ENCODE measurements at places on chromosomes 16 and 17.

- no peak for DNase-seq
Measured at GRCh38 chr17:66379544-66379943, 77.1 kb downstream of the PRKCA start.

GRCh38 chr17:28963055-28963611, 11.8 kb upstream of the PHF12 start:
- no peak for DNase-seq

DNA sequence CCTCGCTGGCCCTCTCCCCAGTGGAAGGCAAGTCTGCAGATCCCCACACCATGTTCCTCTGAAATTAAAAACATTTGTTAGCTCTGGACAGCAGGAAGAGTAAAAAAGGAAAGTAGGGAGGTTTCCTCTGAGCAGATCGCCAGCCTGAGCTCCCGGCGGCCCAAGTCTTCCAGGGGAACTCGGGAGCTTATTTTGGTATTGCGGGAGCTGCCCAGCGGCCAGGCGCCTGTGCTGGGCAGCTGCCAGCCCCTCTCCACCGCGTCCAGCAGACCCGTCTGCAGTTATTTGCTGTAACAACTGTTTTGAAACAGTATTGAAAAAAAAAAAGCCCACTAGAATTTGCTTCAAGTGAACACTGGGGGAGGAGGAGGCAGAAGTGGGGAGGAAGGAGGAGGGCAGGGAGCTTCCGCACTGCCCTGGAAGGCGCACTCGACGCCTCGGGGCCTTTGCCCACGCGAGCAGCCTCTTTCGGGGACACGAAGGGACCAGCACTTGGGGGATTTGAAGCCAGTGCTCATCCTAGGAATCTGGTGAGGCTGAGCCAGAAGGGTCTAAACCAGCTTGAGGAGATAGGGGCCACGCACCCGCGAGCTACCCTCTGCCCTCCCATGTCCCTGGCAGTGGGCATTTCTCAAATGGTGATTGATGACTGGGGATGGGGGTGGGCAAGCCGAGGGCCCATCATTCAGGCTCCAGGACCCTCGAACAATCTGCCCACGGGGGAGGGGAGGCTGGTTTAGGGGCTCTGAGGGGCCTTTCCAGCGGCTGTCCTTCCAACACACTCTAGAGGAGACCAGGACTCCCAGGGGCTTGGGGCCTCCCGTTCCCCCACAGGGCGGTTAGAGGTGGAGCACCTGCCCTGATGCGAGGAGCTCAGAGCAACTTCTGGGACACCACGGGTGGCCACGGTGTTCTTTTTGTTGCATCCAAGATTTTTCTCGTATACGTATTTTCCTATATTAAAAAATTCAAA, 3.0 kb upstream of the BAHCC1 start:
- no peak for DNase-seq

DNA sequence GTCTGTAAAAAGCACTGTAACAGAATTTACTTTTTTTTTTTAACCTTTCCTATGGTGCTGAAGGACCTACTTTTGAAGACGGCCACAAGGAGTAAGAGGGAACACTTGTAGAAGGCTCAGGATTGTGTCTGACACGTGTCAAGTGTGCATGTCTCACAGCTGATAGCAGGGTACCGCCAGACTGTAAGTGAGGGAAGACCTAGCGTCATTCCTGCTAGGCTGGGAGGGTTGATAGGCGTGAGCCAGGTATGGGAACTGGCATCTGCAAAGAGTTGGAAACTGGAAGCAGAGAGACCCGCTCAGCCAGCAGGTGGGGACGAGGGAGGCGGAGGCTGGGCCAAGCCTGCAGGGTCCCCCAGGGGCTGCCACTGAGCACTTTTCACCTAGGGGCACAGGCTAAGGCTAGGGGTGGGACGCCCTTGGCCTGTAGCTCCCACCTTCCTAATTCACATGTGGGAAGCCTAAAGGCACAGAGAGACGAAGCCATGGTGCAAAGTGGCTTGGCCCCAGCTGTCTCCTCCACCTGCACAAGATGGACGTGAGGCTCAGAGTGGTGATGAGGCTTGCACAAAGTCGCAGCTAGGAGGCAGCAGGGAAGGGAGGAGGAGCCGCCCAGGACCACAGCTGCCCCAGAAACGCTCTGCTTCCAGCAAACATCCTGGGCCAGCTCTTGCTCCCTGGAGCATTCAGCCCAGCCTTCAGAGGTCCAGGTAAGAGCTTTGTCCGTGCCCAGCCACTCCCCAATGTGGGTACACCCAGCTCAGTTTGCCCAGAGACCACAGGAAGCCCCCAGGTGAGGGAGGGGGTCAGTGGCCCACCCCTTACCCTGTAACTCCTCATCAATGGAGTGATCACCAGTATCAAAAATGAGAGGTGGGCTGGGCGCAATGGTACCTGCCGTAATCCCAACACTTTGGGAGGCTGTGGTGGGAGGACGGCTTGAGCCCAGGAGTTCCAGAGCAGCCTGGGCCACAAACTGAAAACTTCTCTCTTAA, 18.9 kb downstream of the VASN start:
- DNase-seq = no peak

DNA sequence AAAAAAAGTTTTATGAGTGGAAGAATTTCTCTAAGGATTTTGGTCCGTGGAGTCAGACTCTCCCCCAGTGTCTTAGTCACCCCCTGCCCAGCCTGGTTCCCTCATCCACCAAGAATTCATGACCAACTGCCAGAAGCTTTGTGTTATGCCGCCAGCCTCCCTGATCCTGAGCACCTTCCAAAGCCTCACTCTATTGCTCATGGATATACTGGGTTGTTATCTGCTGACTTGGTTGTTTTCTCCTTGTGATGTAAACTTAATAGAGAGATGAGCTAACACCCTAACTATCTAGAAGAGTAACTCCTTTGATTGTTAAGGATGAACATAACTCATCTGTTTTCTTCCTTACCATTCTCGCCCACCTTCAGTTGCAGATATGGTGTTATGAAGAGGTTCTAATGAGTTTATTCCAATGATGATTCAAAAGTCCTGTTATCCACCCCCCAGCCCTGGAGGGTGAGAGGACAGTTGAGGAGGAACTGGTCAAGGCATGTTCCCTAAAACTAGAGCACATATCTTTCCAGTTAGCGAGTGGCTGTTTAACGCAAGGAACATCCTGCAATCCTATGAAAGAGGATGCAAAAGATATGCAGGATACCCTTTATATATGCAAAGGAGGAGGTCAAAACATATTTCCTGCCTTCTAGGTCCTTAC, 1.5 kb upstream of the PSMD3 start:
- peak; percentile 87 for DNase-seq

DNA sequence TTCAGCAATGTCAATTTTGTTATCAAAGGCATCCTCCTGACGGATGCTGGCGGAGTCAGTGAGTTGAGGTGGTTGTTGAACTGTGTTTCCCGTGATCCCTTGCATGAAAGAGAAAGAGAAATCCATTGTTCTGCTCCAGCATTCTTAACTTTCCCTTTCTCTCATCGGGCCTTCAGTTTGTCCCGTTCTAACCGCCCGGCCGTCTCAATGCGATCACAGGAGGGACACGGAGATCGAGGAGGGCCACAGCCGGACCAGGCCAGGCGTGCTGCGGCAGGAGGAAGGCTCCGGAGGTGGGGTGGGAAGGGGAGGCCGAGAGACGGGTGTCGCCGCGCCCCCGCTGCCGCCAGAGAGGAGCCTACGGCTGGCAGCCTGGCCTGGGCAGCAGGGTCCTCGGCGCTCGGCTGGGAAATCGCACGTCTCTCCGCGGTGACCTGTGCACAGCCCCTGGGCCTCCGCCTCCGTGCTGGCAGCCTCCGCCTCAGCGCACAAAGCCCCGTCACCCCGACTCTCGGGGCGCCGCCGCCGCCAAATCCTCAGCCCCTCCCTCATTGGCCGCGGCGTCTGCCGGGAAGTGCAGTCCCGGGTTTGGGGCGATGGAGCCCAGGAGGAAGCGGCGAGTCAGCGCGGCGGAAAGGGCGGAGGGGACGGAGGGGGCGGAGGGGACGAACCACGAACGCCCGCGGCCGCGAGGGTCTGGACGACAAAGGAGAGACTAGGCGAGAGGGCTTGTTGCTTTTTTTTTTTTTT, 38.1 kb downstream of the SOST start:
- no peak for DNase-seq

- no peak for DNase-seq
Measured at GRCh38 chr17:38980490-38981217, 13.5 kb upstream of the FBXO47 start.

DNA sequence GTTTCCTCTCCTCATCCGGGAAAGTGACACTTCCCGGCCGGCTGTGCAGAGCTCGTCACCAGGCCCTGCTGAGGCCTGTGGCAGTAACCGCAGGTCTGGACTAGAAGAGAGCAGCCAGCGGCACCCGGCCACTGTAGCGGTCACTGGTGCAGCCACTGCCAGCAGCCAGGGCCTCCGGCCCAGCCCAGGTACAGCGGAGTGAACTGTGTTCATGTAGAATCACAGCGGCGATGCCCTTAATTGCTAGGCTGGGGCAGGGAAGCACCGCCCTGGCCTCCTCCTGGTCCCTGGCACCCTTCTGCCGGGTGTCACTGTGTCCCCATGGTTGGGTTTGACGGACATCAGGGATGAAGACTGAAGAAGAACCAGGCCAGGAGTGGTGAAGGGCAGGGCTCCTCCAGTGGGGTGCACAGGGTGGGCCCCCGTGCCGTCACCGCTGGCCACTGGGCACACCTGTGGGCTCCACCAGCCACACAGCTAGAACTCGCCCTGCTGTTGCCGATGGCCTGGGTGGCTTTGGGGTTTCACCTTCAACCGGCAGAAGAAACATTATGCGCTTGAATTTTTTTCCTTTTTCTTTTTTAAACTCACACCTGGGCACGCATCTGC, 165.2 kb upstream of the CHMP6 start:
- DNase-seq = no peak

GRCh38 chr16:75458029-75458428, 6.5 kb downstream of the TMEM170A start:
- DNase-seq = no peak

GRCh38 chr17:58630883-58631522, 60.8 kb downstream of the TEX14 start:
- no peak for DNase-seq

DNA sequence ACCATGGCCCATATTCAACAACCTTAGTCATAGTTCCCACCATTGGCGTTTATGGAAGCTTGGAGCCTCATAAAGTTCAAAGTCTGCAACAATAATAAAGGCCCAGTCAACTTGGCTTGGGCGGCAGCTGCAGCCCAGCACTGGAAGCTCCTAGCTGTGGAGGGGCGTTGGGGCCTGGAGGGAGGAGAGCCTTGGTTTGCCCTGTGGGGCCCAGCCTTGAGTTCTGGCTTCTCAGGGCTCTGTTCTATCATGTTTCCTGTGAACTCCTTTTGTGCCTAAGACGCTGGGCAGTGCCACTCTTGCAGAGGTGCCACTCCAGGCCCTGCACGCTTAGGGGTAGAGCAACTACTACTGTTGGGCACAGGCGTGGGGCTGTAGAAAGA, 927 bp upstream of the ENGASE start:
- DNase-seq = no peak

DNA sequence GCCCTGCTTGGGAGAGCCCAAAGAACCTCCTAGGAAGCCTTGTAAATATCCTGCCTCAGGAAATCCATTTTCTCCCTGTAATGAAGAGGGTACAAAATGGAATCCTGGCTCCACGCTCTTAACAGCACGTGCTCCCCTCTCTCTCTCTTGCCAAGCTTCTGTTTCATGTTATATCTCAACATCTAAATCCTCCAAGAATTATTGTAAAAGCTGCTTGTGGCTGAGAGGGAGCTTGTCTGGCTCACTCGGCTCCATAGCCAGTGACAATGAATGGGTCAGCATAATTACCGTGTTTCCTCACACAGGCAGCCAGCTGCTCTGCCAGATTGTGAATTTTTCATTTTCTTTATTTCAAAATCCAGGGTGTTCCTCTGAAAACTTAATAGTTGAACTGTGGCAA, 317.8 kb downstream of the RBFOX1 start:
- no peak for DNase-seq

- DNase-seq = no peak
Measured at GRCh38 chr16:70647441-70648359, 1.3 kb downstream of the IL34 start.

DNA sequence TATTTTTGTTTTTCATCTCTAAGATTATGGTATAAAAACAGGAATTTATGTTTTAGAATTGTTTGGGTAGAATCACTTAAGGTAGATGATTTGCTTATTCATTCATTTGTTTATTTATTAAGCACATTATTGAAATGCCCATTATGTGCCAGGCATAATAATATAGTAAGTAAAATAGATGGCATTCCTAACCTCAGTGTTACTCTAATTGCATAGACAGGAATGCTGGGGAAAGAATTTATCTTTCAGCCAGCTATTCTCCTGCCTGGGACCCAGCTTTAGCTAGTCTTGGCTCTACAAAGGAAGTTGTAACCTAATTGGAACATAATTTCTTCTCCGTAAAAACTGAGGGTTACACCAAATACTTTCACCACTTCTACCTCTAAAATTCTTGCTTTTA, 44.6 kb downstream of the NFAT5 start:
- no peak for DNase-seq

- no peak for DNase-seq
Measured at GRCh38 chr16:73000907-73001521, 46.9 kb downstream of the ZFHX3 start.

GRCh38 chr17:47702391-47702995, 8.5 kb downstream of the TBKBP1 start:
- no peak for DNase-seq

DNA sequence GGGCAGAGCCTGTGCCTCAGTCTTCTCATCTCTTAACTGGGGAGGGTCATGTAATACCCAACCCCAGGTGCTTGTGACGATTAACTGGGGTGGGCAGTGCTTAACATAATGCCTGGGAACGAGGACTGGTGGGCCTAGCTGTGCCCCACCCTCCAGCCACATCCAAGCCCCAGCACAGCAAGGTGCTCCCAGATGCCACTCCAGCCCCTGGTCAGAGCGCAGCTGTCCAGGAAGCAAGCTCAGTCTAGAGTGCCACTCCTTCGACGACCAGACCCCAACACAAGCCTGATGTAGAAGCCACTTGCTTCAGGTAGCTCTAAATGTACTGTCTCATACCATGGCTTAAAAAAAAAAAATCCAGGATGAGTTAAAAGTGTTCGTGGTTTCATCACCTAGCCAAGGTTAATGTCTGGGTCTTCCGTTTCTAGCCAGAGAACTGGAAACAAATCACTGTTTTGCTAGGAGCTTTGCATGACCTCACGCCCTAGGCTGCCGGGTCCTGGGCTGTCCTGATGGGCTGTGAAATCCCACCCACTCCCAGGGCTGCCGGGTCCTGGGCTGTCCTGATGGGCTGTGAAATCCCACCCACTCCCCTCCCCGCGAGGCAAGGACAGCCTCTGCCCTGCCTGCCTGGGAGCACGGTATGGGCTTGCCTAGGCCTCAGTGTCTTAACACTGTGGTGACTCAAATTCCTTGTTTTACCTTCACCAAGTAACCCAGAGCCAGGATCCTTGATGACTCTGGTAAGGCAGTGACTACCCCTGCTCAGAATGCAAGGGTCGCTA, 7.7 kb downstream of the MIEF2 start:
- no peak for DNase-seq

GRCh38 chr17:35496451-35497290, 40.8 kb downstream of the SLFN12L start:
- no peak for DNase-seq

DNA sequence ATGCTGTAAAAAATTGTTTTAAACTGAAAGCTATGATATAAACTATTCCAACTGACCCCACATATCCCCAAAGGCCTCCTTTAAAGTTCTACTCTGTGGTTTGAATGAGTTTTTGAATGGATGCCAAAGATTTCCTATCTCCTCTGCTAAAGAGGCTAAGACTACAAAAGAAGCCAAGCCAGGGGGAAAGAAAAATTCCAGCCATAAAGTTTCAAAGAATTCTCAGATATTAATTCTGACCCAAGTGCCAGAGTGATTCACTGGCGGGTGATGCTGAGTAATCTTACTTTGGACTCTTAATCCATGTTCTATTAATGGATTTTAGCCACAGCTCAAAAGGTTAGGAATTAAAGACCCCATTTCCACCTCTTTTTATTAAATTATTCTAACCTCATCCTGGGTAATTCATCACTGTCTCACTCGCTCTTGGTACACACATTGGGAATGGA, 60.7 kb downstream of the HS3ST3A1 start:
- DNase-seq = peak; percentile 93
